Cerebellum (tissue), 4 donors: ENCODE measurements at places on chromosomes 11 and 22. TPM values are rescaled to one million over a fixed set of nuclear protein-coding genes. Genes with fewer than 3 reads are reported as not detected.
A peak's percentile ranks its signal among the peaks of the same experiment; 100 is the strongest.

H19 gene
- 29.3 TPM for total RNA-seq

IGLL5 gene
- not detected for total RNA-seq

CYB5R2 gene
- 2.5 TPM for total RNA-seq

SCGB1D2 gene
- total RNA-seq, result not detected

SERPIND1 gene
- total RNA-seq, result 3.2 TPM

DNA sequence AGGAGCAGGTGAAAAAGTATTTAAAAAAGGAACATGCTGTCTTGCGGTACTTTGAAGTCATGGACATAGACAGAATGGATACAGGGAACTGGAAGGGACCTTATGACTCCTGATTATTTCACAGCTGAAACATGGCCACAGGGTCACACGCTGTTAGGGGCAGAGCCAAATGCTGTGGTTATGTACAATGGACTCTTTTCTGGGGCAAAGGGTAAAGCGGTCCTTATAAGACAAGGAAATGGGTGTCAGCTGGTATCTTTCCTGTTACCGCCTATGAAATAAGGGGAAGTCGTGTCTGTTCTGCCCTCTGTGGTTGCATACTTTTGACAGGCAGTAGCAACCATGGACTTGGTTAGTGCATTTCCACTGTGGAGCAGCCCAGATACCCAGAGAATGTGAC is 12.8 kb upstream of the ST14 start:
- DNase-seq, result no peak

- no peak for DNase-seq
Measured at GRCh38 chr11:12505183-12505582, 127.8 kb downstream of the PARVA start.

GRCh38 chr11:86587264-86588193 is 84.9 kb downstream of the ME3 start:
- DNase-seq, result no peak

DNA sequence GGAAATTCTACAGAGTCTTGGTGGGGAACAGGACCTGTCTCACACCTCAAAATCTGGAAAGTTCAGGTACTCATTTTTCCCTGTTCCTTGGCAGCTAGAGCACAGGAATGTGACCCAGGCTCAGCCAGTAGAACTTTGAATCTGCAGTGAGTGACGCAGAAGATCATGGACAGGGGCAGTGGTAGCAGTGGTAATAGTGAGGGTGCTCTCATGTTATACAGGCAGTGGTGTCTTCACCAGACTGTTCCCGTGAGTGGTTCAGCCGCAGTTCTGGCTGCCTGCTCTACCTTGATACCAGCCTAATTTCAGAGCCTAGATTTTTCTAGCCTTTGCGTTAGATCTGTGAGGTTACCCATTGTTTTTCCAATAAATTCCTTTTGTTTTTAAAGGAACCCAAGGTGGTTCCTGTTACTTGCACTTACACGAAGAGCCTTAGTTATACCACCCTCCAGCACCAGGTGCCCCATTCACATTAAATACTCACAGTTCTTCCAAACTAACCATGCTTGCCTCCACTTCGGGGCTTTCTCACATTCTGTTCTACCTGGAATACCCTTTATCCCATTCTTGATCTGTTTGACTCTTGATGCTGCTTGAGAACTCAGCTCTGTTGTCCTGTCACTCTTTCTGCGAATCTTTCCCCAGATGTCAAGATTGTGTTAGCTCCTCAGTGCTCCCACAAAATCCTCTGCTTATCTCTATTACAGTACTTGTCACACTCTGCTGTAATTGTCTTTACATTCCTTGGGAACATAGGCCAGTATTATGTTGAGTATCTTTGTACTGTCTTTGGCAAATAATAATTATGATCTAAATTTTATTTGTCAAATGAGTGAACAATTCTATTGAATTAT is 47.8 kb downstream of the SWAP70 start:
- DNase-seq, result no peak

GRCh38 chr22:19098157-19098556 is 24.1 kb downstream of the DGCR2 start:
- no peak for DNase-seq

- DNase-seq, result no peak
Measured at GRCh38 chr11:43554148-43554473, 126.4 kb upstream of the HSD17B12 start.

OR51E2 gene
- total RNA-seq, result 0.18 TPM

- DNase-seq, result no peak
Measured at GRCh38 chr11:2897048-2897447, 11.5 kb upstream of the CDKN1C start.

DNA sequence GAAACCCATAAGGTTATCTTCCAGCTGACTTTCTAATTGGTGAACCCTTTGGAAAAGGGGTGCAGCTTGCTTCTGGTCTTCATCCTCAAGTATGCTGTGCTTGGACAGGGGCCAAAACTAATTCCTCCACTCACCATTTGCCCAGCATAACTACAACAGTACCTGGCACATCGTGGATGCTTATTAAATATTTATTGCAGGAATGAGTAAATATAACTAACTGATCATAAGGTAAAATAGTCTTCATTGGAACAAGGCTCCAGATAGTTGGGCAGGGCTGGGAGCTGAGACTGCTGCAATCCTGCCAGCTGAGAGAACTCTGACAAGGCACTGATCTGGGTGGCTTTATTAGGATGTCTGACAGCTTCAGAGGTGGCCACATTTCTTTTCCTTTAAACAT is 2.4 kb upstream of the SIDT2 start:
- DNase-seq, result no peak

- peak; percentile 65 for DNase-seq
Measured at GRCh38 chr11:62171261-62171723, 18.7 kb upstream of the SCGB1D1 start.

OR5A1 gene
- total RNA-seq, result not detected
